ENCODE measurements at places on chromosomes 5 and 9.

- DNase-seq, result no peak
Measured at GRCh38 chr9:1460143-1460769, 410.1 kb downstream of the DMRT2 start.

DNA sequence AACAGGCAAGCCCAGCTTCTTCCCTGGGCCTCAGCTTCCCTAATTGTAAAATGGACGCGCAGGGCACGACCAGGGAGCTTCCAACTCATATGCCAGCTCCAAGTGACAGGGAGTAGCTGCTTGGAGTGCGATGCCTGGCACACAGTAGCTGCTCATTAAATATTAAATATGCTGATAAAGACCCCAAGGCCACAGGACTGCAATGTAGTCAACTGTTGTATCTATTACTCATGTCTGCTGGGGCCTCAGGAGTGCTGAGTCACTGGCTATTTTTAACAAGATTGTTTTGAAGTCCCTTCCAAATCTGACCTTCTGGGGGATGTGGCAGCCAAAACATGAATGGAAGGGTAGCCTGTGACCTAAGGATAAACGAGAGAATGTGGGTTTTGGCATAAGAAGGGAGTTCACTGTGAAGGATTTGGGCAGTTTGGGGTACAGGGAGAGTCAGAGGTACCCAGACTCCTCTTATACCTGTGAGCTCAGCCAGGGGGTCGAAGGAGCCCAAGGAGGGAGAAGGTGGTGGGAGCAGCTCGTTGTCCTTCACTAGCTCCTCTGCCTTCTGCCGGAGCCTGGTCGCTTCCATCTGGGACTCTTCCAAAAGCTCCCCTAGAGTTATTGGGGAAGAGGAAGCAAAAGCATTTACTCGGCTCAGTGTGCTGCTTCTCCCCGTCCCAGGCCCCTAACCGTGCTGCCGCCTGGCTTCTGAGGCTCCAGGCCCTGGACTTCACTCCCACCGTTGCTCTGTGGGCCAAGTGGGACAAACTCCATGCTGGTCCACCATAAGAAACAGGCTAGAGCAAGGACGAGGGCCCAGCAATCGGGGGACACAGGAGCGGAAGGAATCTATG, 17.5 kb downstream of the TNIP1 start:
- no peak for DNase-seq

- DNase-seq, result no peak
Measured at GRCh38 chr5:64074533-64074932, 91.1 kb upstream of the RNF180 start.

GRCh38 chr9:114681594-114682332, at the start of gene TEX48:
Gene TEX48, minus strand, starts transcription at chr9:114682192. Its CDS starts 10,469 bp downstream, at chr9:114671723.
- peak; percentile 60 for DNase-seq

DNA sequence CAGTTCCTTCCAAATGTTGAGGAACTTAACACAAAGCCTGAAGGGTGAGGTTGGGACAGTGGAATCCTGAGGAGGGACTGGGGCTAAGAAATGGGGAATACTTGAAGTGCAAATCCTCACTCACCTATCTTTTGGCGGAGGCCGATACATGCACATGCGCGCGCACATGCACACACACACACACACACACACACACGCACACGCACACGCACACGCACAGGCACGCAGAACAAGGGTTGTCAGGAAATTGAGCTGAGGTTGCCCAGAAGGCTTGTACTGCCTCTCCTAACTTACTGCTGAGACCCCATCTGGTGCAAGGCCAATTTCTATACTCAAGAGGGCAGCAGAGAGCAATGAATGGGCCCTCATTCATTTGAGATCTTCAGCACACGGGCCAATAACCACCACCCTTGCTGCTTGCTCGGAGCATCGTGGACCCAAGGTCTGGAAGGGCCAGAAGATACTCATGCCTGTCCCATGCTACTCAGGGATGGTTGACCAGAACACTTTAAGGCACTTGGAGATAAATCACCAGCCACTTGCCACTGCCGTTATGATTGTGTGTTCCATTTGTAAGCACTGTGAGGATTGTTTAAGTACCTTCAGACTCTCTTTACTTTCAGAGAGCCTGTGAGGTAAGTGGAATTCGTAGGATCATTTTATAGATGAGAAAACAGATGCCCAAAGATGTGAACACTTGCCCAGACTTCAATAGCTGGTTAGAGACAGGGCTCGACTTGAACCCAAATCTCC, 21.5 kb downstream of the BTF3 start:
- DNase-seq, result peak; percentile 7

- no peak for DNase-seq
Measured at GRCh38 chr9:103025796-103026195, 30.7 kb downstream of the CYLC2 start.

DNA sequence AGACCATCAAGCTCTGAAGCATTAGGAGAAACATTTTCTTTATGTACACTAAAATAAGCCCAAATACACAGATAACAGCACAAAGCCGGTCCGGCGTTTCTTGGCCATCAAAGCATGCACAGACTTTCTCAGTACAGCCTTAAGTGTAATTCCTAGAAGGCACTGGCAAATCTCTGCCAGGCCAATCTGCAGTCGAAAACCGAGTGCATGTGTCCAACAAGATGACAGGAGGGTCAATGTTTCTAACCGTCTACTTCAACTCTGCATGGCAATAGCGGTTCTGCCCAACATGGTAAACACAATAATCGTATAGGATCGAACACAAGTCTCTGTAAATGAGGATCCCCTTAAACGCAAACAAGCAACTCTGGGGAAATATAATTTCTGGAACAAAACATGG, 1.1 kb downstream of the ARL15 start:
- DNase-seq, result no peak

DNA sequence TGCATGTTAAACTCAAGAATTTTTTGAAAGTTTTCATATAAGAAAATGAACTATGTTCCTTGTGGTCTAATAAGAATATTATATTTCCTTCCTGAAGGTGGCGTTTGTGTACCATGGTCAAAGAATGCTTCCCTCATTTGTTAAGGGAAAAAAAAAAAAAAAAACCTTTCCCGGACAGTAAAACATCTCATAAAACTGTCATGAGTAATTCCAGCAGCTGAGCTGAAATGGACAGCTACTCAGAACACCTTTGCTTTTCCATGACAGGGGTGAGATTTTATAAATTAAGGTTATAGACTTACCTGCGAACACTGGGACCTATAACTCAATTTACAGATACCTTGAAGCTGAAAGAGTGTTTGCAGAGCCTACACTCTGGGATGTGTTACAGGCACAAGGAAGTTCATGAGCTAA, 113.2 kb upstream of the RANBP3L start:
- no peak for DNase-seq

GRCh38 chr9:129778469-129778868, 24.5 kb upstream of the TOR1B start:
- DNase-seq, result no peak

DNA sequence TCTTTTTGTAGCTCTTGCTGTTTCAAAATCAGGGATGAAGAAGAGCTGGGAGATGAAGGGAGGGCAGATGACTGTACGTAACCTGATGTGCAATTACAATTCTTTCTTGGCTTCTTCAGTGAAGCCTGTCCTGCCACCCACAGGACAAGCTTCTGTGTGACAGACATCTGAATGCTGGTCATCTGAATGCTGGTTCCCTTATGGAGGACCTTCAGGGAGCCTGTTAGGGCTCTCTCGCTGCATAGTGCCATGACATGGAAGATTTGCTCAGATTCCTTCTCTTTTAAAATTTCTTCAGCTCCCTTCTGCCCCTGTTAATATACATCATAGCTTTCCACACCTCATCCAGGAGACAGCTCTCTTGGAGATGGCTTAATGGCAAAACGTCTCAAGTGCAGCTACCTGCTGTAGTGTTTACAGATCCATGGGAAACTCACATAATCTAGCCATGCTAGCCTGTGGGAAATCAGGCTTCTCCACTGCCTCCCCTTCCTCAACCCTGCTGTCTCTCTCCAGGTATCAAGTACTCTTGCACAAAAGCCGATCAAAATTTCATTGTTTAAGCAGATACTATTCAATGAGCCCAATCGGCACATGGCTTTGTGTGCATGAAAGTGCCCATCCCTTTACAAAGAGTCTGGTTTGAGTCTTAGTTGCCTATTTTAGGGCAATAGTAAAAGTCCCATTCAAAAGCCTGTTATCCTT, 134.6 kb downstream of the RAB3C start:
- DNase-seq, result no peak

DNA sequence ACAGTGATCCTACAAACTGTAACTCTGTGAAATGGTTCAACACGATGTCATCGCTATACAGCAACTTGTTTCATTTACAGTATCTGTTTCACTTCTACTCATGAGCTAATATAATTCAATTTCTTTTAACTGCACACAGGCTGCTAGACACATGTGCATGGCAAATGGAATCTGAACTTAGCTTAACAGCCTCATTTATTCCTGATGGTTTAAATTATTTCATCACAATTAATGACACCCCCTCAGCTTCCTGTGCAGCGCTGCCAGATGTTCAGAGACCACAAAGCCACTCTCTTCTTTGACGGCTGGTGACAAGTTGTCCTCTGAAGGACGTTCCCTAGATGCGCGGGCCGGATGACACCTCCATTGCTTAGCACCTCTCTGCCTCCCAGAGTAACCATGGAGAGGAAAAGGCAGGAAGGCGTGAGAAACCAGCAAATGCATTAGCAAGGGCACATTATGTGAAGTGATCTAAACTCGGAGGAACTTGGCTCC, 191.1 kb downstream of the BNC2 start:
- no peak for DNase-seq

DNA sequence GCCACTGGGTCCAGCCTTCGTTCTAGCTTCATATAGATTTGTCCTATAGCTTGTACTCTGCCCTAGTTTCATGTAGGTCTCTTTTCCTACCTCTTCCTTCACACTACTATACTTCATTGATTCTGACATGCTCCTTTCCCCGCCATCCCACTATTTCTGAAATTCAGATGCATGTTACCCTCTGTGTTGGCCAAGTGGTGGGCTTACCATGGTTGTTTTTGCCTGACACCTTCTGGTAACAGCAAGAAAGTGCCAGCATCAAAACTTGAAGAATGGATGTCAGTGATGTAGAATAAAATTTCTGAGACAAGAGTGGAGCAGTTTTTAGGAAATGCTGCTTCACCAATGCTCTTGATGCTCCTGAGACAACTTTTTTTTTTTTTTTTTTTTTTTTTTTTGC, 19.5 kb upstream of the SERINC5 start:
- DNase-seq, result no peak

GRCh38 chr5:75169516-75169915, 67.2 kb downstream of the ANKRD31 start:
- DNase-seq, result no peak

GRCh38 chr9:81465468-81466011, 223.8 kb downstream of the TLE1 start:
- DNase-seq, result no peak

DNA sequence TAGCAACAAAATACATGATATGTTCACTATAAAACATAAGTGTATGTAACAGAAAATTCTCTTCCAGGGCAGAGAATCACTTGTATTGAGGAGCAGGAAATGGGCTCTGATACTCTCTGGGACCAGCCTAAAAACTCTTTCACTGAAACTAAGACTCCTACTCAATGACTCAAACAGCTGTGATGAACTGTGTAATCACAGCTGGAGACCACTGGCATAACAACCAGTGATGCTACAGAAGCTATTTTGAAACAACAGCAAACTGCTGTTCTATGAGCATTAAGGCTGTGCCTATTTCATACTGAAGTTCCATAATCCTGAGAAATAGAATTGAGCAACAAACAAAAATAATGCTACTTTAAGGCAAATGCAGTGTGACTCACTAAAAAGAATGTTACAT, 594.0 kb downstream of the HINT1 start:
- DNase-seq, result no peak

- DNase-seq, result no peak
Measured at GRCh38 chr9:36093384-36093783, 43.1 kb upstream of the GLIPR2 start.

DNA sequence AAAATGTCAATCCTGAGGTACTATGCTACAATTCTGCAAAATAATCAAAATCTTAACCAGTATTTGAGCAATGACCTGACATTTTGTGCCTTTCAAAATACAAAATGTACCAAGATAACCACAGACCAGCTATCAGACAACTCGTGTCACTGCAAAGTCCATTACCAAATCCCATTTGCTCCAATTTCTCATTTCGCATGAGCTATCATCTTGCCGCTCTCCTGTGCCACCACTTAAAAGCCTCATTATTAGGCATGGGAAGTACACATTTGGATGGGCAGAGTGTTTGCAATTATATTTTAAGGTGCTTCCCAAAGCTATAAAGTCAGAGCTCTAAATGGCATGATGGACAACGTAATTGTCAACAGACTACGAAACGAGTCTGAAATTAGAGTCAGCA, 205.2 kb downstream of the AGTPBP1 start:
- no peak for DNase-seq

DNA sequence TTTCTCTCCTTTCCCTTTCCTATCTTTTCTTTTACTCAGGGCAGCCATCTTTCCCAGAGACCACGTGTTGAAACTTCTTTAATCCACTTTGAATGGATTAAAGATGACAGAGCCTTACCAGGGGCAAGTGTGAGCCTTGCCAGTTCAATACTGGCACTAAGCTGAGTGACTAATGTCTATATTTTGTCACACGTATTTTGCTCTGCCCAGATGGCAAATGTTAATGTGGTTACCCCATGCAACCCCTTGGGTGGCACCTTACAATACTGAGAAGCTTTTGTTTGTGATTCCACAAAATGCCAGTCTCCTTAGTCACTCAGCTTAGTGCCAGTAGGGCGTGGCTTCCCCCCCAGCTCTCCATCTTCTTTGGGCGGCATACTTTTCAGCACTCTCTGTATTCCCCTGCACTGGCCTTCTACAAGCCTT, 24.8 kb downstream of the ANXA1 start:
- DNase-seq, result no peak

GRCh38 chr5:132369474-132370180, at the start of gene SLC22A5:
Gene SLC22A5, plus strand, starts transcription at chr5:132369710. Its CDS starts 263 bp downstream, at chr5:132369973.
- DNase-seq, result peak; percentile 43

- no peak for DNase-seq
Measured at GRCh38 chr5:143708672-143709071, 103.3 kb upstream of the HMHB1 start.

DNA sequence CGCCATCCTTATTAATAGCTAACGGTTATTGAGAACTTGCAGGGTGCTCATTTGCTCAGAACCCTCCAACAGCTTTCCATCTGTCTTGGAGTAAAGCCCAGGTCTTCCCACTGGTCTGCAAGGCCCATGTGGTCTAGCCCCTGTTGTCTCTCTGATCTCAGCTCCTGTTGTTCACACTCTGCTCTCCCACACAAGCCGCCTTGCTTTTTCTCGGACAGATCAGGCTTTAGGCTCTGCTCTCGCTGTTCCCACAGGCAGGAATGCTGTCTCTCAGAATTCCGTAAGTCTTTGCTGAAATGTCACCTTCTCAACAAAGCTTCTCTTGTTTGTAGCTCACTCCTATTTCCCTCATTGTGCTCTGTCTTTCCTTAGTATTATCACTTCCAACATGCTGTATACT, 34.3 kb downstream of the GPR107 start:
- DNase-seq, result no peak

- no peak for DNase-seq
Measured at GRCh38 chr5:38319491-38319890, 61.1 kb downstream of the EGFLAM start.
